ENCODE measurements at places on chromosomes 12 and 14.

GRCh38 chr12:48925304-48926011 lies at the start of gene FKBP11:
TSS of gene FKBP11 (minus strand) at chr12:48925492. CDS start at chr12:48925428, 64 bp downstream.
- no peak for DNase-seq

GRCh38 chr12:234019-234418 lies 20.1 kb upstream of the SLC6A12 start:
- no peak for DNase-seq

DNA sequence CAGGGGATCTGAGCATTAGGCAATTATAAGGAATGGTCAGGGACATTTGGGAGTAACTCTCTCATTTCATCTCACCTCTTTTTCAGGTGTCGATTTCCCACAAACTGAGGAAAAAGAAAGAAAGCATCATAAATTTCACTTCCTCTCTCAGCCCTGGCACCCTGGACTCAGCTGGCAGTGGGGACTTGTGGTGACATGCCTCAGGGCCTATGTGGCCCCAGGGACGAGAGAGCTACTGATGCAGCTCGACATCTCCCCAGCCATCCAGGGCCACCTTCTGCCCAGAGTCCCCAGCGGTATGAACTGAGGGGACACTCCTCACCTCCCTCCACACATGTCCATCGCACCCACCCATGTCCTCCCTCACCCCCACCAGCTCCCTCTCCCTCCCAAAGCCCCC lies 11.7 kb downstream of the TNFRSF1A start:
- no peak for DNase-seq

DNA sequence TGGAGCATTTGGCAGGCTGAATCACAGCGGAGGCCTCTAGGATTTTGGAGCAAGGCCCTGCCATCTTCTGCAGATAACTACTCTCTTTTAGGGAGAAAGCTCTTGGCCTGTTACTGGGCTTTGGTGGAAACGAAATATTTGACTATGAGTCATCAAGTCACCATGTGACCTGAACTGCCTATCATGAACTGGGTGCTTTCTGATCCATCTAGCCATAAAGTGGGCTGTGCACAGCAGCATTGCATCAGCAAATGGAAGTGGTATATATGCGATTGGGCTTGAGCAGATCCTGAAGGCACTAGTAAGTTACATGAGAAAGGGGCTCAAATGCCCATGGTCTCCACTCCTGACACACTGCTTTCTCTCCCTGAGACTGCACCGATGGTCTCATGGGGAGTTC lies 21.1 kb downstream of the GYS2 start:
- DNase-seq: peak; percentile 50

- DNase-seq: no peak
Measured at GRCh38 chr12:101230547-101230946, 20.5 kb upstream of the SLC5A8 start.

- DNase-seq: no peak
Measured at GRCh38 chr12:24197532-24197931, 248.1 kb upstream of the SOX5 start.

DNA sequence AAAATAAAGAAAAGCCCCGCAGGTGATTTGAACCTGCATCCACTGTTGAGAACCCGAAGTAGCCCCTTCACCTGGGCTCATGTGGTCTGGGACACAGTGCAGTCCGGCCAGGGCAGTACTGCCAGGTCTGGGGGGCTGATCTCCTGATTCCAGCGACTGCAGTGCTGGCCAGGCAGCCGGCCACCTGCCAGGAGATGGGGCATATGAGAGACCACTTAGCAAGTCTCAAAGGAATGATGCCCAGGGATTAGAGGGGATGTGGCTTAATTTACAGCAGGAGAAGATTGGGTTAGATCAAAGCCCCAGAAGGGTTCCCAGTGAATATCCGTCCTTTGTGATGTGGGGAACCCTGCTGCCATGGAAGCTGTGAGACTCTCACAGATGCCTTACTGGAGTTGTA lies 113.3 kb downstream of the PRMT8 start:
- no peak for DNase-seq

DNA sequence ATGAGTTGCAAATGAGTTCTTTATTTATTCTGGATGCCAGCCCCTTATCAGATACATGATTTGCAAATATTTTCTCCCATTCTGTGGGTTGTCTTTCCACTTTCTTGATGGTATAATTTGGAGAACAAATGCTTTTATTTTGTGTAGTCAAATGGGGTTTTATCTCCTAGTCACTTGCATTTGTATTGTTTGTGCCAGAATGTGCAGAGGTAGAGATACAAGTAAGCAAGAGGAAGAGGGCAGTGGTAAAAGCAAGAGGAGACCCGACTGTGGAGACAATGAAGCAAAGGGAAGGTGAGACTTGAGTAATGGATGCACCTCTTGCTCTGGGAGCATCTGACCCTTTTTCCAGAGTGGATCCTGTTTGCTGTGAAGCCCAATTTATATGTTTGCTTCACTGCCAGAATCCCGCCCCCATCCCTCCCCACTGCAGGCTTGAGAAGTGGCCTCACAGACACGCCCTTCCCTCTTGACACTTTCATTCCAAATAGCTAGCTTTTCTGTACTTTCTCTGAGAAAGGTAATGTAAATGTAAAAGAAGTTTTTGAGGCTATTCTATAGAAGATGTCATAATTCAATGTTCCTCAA lies 786 bp upstream of the PFKM start:
- no peak for DNase-seq

DNA sequence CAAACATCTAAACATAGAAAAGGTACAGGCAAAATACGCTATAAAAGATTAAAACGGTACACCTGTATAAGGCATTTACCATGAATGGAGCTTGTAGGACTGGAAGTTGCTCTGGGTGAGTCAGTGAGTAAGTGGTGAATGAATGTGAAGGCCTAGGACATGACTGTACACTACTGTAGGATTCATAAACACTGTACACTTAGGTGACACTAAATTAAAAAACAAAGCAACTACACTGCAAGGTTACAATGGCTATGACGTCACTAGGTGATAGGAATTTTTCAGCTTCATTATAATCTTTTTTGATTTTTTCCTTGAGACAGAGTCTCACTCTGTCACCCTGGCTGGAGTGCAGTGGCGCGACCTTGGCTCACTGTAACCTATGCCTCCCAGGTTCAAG lies 269.2 kb downstream of the KSR2 start:
- DNase-seq: no peak

DNA sequence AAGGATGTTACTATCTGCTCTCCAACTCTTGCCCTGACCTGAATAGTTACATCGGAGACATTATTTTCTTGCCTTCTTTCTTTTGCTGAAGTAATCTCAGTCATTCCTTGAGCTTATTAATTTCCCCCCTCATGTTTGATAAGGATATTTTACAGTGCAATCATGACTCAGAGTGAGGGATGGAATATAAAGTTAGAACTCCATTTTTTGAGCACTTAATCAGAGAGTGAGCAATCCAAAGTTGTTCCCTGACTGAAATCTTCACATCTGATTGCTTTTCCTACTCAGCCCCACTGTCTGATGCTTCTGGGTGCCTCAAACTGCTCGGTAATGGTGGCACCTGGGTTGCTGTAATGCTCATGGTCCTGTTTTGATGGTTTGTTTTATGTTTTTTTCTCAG lies 142.7 kb upstream of the SEL1L start:
- DNase-seq: no peak

DNA sequence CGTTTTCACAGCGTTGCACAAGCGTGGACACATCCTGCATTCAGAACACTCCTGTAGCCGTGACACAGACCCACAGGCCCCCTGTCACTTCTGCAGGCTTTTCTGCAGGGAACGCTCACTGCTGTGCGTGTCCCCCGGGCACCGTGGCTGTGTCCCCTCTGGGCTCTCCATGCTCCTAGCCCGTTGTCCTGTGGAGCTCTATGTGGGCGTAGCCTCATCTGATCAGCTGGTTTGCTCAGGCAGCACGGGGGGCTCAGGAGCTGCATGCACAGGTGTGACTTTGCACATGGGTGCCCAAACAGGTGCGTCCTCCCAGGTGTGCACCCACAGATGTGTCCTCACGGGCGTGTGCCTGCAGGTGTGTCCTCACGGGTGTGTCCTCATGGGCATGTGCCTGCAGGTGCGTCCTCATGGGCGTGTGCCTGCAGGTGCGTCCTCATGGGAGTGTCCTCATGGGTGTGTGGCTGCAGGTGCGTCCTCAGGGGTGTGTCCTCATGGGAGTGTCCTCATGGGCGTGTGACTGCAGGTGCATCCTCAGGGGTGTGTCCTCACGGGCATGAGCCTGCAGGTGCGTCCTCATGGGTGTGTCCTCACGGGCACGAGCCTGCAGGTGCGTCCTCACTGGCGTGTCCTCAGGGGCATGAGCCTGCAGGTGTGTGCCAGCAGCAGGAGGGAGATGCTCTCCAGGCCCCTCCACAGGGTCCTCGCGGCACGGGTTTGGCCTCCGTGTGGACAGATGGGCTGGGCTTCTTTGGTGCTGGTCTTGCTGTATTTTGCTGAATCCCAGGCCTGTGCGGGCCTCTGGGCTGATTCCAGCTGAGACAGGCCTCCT lies 17.5 kb downstream of the MTA1 start:
- DNase-seq: no peak

GRCh38 chr12:122799641-122800243 lies 25.4 kb downstream of the CCDC62 start:
- DNase-seq: no peak

GRCh38 chr12:15719230-15719629 lies 70.0 kb downstream of the EPS8 start:
- no peak for DNase-seq

DNA sequence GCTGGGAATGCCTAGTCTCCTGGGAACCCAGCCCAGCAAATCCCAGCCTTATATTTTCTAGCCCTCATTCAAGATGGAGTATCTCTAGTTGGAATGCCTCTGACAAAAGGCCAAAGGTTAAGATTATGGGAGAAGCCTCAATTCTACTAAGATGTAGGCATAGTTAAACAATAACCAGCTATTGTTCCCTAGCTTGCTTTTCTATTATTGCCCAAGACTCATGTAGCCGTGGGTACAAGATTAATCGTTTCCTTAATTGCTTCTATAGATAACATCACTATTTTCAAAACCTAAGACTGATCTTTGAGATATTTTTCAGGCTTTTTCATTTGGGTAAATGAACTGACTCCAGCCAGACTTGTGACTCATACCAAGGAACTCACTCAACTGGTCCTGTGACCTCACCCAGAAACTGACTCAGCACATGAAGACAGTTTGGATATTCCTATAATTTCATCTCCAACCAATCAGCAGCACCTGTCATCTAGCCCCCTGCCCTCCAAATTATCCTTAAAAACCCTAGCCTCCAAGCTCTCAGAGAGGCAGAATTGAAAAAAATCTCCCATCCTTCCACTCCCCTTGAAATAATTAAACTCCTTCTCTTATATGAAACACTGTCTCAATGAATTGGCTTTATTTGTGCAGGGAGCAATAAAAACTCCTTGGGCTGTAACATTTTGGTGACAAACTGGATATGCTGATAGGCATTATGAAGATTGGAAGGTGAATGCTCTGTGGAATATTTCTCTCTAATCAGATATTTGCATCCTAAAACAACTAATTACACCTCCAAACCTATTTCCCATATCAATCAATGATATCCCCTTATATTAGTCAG lies 589.0 kb downstream of the C12orf50 start:
- no peak for DNase-seq

- DNase-seq: no peak
Measured at GRCh38 chr14:68653108-68653507, 139.8 kb downstream of the ZFP36L1 start.
